Activated CD4-positive, alpha-beta T cell treated with anti-CD3 and anti-CD28 coated beads, Interleukin-2, amount 10 ng/mL, durations not matched to agents 7 days and 5 days (primary cell): ENCODE measurements at places on chromosomes 3 and 15. TPM values are rescaled to one million over a fixed set of nuclear protein-coding genes. Genes with fewer than 3 reads are reported as not detected.
A peak's percentile ranks its signal among the peaks of the same experiment; 100 is the strongest.

DNA sequence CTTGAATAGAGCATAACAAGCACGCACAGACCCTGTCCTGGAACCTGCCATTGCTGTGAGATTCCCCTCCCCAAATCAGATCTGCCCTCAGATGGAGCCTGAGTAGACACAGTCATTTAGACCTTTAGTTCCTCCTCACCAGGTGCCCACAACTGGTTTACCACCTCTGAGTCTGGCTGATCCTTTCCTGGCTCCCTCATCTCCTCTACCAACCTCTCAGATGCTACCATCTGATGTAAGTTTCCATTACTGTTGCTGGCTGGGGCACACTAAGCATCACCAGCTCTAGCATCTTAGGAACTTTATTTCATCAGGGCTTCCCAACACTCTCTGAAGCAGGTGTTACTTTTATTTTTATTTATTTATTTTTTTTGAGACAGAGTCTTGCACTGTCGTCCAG is 288.3 kb downstream of the TLE3 start:
- no peak for DNase-seq

DUOXA2 gene
- total RNA-seq = not detected

DNA sequence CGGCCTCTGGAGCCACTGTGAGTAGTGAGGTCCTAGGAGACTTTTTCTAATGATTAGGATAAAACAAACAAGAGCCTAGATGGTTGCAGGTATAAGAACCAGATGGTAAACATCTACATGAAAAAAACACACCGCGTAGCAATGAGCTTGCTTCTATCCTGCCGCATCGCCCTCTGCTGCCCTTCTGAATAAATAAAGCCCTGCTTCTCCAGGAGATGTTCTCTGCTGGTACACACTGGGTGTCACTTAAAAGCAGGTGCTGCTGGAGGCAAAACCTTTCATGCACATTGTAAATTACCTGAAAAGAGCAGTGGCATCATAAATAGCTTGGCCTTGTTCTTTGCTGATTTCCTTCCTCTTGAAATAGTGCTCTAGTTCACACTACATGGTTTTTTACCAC is 164.4 kb upstream of the TOPAZ1 start:
- DNase-seq = no peak

MST1R gene
- 4.1 TPM for total RNA-seq

ADGRG7 gene
- total RNA-seq = not detected

DNA sequence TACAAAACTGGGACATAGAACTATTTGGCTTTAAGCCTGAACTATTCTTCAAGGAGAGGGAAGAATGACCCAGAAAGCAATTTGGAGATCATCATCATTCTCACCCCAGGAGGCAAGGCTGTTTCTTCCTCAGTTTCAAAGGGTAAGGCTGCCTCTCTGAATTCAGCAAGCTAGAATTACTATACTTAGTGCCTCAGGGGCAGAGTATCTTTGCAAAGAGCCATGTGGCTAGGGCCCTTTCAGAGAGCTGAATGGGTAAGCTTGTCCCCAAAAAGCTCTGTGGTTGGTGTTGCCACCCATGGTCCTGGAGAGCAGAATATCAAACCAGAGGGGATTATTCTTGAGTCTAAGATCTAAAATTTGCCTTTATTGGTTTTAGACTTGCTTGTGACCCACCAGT is 720.3 kb upstream of the ARPP21 start:
- DNase-seq = no peak

DNA sequence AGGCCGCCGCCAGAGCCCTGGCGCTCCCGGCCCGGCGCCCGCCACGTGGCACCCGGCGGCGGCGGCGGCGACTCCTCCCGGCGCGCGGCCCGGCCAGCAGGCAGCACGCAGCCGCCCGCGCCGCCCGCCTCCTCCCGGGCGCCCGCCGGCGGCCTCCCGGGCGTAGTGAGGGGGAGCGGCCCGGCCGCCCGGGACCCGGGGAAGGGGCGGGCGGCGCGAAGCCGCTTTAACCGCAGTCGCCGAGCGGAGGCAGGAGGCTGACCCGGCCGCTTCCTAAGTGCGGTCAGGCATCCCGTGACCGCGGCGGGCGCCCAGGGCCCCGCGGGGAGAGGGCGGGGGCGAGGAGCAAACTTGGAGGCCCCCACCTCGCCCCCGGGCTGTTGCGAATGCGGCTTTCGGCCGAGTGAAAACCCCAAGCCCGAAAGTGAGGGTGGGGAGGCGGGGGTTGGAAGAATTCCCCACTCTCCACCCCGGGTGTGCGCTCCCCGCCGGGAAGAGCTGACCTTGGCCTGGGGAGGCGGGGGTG is 1.7 kb upstream of the HES1 start:
- DNase-seq = peak; percentile 35

DNA sequence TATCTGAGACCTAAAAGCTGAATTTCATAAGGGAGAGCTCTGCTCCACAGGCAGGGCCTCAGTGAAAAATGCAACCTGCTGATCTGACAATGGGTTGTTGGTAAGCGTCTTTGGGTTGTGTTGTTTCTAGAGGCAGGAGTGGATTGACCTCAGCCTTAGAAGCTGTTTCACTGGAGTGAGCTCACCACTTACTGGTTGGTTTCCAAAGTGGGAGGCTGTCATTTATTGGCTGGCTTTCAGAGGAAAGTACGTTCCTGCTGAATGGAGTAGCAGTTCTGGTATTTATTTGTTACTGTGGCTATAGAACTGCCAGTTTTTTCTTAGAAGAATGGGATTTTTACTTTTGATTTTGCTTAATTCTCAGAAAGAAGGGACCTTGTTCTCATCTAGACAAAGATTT is 29.3 kb upstream of the COL6A5 start:
- no peak for DNase-seq

DNA sequence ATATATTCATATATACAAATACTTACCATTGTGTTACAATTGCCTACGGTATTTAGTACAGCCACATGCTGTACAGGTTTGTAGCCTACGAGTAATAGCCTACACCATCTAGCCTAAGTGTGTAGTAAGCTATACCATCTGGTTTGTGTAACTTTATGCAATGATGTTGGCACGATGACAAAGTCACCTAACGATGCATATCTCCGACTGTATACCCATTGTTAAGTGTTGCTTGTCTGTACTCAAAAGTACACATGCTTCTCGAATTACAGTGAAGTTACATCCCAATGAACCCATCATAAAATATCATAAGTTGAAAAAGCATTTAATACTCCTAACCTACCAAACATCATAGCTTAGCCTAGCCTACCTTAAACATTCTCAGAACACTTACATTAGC is 327.1 kb downstream of the KBTBD8 start:
- no peak for DNase-seq

DNA sequence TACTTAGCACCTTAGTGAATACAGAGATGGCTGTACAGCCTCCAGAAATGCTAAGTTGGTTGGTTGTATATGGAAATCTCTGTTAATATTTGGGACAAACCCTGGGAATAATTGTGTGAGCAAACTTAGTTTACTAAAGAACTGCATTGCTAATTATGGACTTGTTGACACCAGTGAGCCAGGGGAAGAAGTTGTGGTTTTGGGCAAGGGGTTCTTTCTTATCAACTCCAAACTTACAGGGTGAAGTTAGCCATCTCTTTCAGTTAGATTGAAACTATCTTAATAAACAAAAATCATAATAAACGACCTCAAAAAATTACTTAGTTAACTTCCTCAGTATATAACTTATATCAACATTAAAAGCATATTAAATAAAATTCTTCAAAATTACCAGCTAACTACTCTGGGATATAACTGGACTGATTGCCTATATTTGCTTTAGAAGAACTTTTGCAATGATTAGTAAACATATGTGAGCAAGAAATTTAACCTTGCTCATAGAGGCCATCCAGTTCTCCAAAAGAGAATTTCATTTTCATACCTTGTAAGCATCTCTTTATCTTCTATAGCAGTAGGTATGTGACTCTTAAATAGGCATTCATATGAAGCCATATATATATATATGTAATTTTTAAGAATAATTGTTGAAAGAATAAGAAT is 24.7 kb downstream of the MBNL1 start:
- DNase-seq = no peak
